Activated naive CD8-positive, alpha-beta T cell treated with anti-CD3 and anti-CD28 coated beads, Interleukin-2, amount 50 U/mL, for 16 hours (primary cell): ENCODE measurements at places on chromosomes 1 and 21.

DNA sequence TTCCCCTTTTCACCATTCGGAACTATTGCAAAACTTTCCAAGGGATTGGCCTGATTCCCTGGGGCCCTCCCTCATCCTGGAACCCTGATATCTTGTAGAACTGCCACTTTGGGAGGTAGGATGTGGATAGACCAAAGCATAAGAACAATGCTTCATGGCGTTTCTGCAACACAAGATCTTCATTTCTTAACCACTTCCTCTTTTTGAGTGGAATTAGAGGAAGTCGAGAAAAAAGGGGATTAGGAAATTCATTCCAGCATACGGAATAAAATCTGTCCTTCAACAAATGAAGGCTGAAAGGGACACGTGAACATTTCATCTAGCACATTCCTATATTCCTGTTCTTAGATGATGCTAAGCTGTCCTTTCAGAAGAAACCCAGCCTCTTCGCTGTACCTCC is 149.3 kb downstream of the HUNK start:
- DNase-seq: no peak

GRCh38 chr1:199522936-199523335 is 504.6 kb upstream of the NR5A2 start:
- no peak for DNase-seq

- no peak for DNase-seq
Observed at GRCh38 chr1:241701483-241702295, 49.6 kb downstream of the WDR64 start.

DNA sequence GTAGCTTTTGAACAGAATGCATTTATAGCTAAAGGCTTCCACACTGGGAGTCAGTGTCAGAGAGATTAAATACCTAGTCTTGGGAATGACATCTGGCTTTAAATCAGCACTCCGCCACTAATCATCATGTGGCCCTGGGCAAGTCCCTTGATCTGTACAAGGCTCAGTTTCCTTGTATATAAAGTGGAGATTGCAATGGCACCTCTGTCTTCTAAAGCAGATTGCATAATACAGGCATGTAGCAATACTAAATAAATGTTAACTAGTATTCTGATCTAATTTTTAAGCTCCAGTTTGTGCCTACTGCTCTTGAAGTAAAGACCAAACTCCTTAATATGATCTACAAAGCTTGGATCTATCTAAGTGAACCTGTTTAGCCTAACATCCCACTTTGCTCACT is 249.4 kb downstream of the PLPP3 start:
- DNase-seq: no peak

- no peak for DNase-seq
Observed at GRCh38 chr1:2605509-2606395, 19.2 kb downstream of the PRXL2B start.
